ENCODE measurements at places on chromosomes 13 and 19.

GRCh38 chr19:48989701-48990291, 3.3 kb downstream of the GYS1 start:
- DNase-seq: no peak

DNA sequence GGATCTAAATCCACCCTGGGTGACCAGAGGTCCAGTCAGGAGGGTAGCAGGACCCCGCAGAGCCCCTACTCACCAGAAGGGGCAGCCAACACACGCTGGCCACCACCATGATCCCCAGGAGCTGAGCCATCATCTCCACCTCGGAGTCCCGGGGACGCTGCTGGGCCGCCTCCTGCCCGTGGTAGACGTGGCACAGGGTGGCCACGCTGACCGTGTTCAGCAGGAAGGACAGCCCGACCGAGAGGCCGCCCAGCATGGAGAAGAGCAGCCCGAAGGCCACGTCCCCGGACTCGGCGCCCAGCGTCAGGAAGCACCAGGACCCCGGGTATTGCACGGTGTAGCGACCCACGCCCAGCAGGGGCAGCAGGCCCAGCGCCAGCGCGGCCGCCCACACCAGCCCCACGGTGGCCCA, 6.9 kb downstream of the TBXA2R start:
- no peak for DNase-seq

- no peak for DNase-seq
These were observed 18.5 kb upstream of the ZNF331 start for GRCh38 chr19:53519446-53519845.

DNA sequence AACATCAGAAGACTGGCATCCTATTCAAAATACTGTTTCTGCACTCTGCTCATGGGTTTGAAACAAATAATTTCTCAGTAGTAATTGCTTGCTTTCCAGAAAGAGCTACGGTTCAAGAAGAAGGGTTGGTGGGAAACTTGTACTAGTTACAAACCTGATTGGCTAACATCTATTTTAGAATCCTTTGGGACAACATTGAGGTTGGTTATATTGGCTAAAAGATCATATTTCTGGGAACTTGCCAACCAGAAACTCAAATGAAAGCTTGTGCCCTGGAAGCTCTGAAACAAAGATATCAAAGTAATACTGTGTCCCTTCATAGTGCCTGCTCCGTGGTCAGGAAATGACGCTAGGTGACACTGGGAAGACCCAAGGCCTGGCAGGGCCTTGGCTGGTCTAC, 141.7 kb downstream of the LACC1 start:
- DNase-seq: no peak

DNA sequence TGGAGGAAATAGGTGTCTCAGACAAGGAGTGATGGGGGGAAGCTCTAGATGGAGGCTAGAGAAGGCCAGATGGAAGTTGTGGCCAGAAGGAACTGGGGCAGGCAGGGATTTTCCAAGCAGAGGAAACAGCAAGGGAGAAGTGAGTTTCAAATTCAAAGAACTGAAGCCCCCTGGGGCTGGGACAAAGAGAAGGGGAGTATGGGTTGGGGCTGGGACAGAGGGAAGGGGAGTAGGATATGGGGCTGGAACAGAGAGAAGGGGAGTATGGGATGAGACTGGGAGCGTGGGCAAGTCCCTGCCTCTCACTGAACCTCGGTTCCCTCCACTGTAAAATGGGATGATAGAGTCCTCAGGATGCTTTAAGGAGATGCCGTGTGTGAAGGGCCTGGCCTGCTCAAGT, 1.9 kb upstream of the GTF2F1 start:
- DNase-seq: no peak

DNA sequence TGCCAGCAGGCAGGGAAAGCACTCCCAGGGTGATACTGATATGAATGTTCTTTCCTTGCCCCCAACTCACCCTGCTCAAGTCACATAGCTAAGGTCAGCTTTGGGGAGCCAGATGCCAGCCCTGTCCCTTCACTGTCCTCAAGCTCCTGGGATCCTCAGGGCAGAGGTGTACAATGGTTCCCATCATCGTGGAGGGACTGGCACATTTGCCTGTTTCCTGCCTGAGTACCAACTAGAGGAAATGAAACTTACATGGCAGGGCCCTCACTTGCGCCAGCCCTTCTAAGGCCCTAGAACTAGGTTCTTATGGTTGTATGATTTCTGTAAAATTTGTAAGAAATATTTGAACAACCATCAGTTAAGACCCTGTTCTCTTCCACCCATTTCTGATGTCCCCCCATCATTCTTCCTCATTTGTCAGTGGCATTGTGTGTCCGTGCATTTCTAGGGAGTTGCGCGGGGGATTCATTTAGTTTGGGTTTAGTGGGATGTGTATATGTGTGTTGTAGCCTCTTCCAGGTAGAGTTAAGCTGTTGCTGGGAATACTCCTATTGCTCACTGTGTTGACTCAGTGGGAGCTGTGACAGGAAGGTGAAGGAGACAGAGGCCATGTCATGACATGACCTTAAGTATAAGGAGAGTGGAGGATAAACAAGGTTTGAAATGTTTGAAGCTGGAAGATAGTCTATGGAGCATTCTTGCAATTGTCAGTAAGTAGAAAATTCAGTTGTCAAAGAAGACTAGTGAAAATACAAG, 41.3 kb upstream of the RCBTB2 start:
- DNase-seq: peak; percentile 40

DNA sequence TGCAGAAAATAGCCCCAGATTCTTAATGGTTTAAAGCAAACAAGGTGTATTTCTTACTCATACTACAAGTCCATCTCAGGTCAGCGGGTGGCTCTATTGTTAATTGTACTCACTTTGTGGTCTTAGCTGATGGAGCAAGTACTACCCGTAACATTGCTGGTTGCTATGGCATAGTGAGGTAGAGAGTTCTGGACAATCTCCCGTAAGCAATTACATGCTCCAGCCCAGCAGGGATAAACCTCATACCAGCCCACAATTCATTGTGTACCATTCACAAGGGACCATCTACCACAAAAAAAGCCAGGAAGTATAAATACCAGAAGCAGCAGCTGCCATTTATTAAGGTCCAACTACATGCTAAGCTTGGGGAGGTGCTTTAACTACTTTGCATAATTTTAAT, 167.1 kb downstream of the PCDH9 start:
- no peak for DNase-seq

- DNase-seq: no peak
These were observed 460.7 kb downstream of the GPC6 start for GRCh38 chr13:93687261-93687660.

- DNase-seq: no peak
These were observed 68.1 kb downstream of the SIPA1L3 start for GRCh38 chr19:37975071-37975470.

DNA sequence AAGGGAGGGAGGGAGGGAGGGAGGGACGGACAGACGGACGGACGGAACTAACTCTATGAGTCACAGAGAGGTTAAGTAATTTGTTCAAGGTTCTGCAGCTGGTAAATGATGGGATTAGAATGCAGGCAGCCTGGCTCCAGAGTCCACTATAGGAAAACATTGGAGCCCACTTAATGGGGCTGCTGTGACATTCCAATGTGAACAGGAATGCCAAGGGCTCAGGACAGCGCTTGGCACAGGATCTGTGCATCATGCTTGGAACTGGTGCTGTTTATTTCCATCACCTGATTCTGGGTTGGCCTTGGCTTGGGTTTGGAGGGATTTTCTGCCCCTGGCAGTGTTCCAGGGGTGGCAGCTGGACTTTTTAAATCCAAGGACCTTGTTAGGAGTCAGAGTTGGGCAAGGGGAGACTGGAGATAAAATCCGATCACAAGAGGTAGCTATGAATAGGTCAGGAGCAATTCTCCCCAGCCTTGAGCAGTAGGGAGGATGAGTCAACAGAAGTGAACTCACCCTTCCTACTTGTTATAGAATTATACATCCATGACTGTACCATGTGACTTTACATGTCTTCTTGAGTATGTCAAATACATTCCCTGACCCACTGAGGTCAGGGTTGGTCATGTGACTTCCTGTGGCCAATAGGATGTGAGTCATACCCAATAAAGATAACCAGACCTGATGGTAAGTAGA, 7.8 kb upstream of the HIF3A start:
- DNase-seq: peak; percentile 5

- no peak for DNase-seq
These were observed 18.9 kb downstream of the ELAVL1 start for GRCh38 chr19:7986321-7987113.

DNA sequence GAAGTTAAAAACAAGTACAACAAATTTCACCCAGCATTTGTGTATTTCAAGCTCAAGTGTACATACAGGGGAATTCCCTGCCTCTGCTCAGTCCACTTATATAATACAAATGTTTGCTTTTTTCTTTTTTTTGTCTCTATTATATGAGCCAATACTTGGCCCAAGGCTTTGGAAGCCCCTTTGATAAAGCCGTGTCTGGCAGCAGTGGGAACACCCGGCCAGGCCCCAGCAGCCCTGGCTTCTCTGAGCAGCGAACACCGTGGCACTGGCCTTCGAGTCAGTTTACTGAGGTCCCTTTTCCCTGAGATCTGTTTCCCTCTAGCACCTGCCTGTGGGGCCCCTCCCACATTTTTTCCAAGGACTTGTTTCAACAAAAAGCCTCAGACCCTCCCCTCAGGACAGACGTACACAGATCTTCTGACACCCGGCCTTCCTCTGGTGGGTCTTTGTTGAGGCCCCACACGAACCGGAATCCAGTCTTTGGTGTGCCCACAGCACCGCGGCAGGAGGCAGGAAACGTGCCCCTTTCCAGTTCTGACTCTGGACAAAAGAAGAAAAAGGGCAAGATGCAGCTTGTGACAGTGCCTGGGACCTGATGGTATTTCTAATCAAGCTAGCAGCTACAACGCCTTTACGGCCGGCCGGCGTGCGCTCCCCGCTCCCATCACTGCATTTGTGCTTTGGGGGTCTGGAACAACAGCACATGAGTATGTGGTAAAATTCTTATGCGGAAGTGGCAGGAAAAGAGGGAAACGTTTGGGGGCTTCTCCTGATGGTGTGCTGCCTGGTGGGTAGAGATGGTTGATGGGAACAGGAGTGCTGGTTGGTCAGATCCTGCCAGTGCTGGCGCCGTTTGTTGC, 13.8 kb downstream of the SIPA1L3 start:
- DNase-seq: no peak

DNA sequence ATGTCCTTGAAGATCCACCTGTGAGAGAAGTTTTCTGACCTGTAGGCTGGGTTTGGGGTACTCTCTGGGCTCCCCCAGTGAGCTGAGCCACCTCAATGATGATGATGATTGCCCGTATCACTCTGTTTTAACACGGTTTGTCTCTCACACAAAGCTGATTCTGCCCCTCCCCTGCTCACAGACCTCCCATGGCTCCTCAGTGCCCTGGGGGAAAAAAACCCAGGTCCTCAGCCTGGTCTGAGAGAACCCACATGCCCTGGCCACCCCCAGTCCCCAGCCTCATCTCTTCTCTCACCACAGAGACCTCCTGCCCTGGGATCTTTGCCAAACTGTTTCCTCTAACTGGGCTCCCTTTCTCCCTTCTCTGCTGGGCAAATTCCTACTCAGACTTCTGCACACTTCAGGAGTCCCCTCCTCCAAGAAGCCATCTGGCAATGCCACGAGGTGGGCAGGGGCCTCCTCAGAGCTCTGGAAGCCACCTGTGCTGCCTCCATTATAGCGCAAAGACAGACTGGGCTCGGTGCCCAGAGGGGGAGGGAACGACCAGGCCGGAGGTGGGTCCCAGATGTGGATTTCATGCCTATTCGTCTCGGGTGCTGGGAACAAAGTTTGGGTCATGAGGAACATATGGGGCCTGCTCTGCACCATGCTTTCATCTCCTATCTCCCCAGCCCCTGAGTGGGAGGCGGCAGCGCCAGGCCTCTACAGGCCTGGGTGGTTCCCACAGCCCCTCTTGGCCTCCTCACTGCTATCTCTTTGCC, 8.5 kb upstream of the CA11 start:
- no peak for DNase-seq

DNA sequence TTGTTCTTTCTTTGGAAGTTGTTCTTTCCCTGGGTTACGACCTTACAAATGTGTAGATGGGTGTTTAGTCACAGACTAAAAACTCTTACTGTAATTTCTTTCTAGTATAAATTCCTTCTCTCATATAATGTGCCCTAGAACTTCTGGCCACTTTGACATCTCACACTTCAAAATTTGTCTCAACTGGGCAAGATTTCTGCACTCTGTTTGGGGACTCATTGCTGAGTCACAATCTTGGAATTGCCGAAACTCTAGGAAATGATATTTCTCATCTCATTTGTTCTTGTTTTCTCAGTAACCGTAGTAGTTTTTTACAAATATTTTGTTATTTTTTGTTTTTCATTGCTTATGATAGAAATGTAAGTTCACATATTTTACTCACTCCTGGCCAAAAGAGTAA, 2523.2 kb upstream of the PCDH20 start:
- no peak for DNase-seq

DNA sequence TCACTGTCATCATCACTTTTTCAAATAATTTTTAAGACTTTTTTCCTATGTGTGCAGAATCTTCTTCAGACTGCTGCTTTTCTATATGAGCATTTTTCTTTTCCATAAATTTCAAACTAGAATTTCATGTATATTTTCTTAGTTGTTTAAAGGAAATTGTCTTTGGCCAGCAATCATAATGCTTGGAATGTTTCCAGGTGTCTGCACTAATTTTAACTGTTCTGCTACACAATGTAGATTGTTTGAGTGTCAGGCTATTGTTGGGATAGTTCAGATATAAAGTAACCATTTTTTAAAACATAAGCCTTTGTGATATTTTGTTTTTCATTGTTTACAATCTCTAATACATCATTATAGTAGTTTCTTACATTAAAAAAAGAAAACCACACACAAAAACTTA, 1418.5 kb downstream of the EFNB2 start:
- DNase-seq: no peak

GRCh38 chr13:45136741-45137504, 16.6 kb downstream of the GTF2F2 start:
- no peak for DNase-seq

DNA sequence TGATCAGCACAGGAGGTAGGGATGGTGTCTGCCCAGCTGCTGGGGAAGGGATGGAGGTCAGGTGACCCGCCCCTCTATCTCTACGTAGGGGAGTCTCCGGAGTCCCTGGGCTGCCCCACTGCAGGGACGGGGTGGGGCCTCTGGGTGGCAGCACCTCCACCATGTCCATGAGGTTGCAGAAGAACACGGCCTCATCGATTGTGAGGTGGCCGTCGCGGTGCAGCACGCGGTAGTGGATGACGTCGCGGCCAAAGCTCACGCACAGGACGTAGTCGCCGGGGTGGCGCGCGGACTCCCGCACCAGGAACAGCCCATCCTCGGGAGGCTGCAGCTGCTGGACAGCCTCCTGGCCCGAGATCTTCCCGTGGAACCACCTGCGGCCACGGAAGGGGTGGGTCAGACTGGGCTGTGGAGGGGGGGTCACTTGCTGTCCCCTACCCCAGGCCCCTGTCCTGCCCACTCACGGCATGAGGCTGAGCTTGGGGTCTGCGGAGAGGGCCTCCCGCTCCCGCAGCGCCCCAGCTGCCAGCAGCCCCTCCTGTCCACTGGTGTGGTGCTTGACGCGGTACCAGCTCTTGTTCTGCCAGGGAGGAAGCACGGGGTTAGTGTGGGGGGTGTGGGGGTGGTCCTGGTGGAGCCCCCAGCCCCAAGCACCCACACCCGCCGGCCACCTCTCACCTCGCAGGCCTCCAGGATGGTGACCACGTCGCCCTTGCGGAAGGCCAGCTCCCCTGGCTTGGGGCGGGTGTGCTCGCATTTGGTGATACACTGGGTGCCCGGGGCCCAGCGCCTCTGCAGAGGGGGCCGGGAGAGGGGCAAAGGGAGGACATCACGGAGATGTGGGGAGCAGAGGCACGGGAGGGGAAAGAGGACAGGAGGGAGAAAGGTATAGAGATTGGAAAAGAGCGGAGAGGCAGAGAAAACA, 2.3 kb downstream of the MATK start:
- no peak for DNase-seq

GRCh38 chr19:51777570-51778462, 16.8 kb downstream of the FPR2 start:
- peak; percentile 81 for DNase-seq

- DNase-seq: no peak
These were observed 330.5 kb downstream of the FGF9 start for GRCh38 chr13:22001336-22001735.

Data from inflammatory macrophage treated with lipopolysaccharide for 1 hour (primary cell).